Aorta (tissue), 5 donors: ENCODE measurements at places on chromosomes 3 and 15. TPM values are rescaled to one million over a fixed set of nuclear protein-coding genes. Genes with fewer than 3 reads are reported as not detected.

COPB2 gene
- 124 TPM for total RNA-seq

SEMA3F gene
- 39.2 TPM for total RNA-seq

RARRES1 gene
- total RNA-seq = 222 TPM

CSTA gene
- 3.6 TPM for total RNA-seq

MYO5C gene
- total RNA-seq = 7.8 TPM
